ENCODE measurements at places on chromosomes 5 and 9.

- no peak for DNase-seq
These were observed 167.8 kb upstream of the CCNG1 start for GRCh38 chr5:163269624-163270023.

GRCh38 chr9:35295369-35296036, 133.7 kb downstream of the UNC13B start:
- DNase-seq = no peak

DNA sequence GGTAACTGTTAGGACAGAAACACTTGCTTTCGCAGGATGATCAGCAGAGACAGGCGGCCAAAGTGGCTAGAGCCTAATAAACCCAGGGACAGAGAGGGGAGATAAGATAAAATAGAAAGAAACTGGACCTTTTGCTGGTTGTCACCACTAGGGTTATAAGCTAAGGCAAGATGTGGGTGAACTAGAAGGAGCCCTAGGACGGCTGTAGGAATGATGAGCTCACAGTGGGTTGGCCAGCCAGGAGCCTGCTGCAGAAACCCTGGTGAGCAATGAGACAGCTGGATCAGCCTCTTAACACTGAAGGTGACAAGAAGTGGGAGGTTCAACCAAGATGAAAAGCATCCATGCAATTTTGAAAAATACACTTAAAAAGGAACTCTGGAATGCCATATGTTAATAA, 13.5 kb downstream of the CTNND2 start:
- no peak for DNase-seq

- DNase-seq = no peak
These were observed 312.1 kb downstream of the CDH12 start for GRCh38 chr5:22541037-22541436.

- DNase-seq = no peak
These were observed 2.7 kb upstream of the AGTPBP1 start for GRCh38 chr9:85744480-85744879.

GRCh38 chr9:133706307-133707050, 31.7 kb downstream of the SARDH start:
- no peak for DNase-seq

DNA sequence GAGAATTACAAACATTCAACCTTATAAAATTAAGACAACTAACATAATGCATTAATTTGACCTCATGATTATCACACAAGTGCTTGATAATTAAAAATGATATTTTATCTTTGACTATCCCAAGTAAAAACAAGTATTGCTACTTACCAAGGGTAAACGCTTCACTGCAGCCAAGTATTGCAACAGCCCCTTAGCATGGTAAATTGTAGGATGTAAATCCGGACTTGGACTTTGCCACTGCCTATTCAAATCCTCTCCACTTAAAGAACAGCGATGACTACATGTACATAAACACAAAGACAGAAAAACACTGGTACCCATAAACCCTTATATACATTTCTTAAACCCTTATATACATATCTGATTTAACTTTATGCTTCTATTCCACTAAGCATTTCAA, 155.1 kb downstream of the AGTPBP1 start:
- DNase-seq = no peak

DNA sequence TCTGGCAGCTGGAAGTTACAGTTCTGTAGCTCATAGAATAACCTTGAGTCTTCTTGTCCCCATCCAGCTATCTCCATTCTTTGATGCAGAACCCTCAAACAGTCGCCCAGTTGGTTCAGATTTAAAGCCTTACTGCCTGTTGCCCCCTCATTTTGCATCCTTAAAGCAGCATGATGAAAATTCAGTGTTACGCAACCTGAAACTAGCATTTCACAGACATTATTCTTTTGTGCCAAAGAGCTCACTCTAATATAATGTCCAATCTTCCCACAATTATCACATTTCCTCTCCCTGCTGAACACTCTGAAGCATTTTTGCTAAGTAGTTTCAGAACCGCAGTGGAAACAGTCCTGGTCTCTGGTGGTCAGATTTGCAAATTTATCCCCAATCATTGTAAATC, 318.0 kb downstream of the PSAT1 start:
- no peak for DNase-seq

GRCh38 chr5:155799308-155799707, 527.7 kb upstream of the SGCD start:
- DNase-seq = no peak

- no peak for DNase-seq
These were observed 84.4 kb downstream of the ADRB2 start for GRCh38 chr5:148910686-148911361.

- DNase-seq = no peak
These were observed 264.0 kb upstream of the MEF2C start for GRCh38 chr5:89147031-89147430.

DNA sequence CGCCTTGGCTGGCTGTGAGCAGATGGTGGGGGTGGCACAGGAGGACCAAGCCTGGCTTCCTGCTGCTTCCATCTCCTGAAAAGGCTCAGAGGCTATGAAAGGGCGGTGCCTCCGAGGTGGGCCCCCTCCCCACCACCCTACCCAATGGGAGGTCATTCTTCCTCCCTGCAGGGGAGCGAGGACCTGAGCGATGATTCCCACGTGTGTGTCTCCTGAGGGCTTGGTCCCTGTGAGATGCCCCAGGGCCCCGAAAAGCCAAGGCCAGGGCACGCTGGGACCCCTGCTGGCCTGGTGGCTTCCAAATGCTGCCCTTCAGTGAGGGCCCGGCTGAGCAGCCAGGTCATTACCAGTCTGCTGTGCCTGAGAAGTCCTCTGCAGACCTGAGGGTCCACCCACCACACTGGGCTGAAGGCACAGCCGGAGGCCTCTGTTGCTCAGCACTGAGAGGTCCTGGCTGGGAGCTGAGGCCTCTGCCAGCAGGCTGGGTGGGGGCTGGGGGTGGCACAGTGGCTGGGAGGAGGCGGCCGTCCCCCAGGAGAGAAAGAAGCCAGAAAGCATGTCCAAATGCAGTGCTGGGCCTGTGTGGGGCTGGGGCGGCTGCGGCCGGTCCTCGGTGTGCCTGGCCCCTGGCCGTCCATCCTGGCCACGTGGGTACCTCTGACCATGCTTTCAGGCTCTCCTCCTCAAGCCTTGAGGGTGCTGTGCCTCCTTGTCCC, 14.0 kb upstream of the SLC6A19 start:
- DNase-seq = no peak

- no peak for DNase-seq
These were observed 266.2 kb downstream of the TRIM32 start for GRCh38 chr9:116953271-116953670.

- DNase-seq = no peak
These were observed 58.3 kb upstream of the LHFPL2 start for GRCh38 chr5:78706825-78707224.

- no peak for DNase-seq
These were observed 312.1 kb upstream of the EFNA5 start for GRCh38 chr5:107982703-107983425.

DNA sequence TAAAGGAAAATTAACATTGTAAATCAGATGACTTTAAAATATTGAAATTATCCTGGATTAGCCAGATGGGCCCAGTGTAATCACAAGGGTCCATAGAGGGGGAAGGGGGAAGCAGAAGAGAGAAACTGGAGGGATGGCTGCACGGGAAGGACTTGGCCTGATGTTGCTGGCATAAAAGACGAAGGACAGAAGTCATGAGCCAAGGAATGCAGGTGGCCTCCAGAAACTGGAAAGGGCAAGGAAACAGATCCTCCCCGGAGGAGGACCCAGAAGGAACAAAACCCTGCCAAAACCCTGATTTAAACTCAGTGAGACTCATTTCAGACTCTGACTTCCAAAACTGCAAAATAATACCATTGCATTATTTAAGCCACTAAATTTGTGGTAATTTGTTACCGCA, 100.2 kb downstream of the ADAMTS2 start:
- no peak for DNase-seq

GRCh38 chr5:6638236-6638635, 5.0 kb downstream of the SRD5A1 start:
- no peak for DNase-seq

DNA sequence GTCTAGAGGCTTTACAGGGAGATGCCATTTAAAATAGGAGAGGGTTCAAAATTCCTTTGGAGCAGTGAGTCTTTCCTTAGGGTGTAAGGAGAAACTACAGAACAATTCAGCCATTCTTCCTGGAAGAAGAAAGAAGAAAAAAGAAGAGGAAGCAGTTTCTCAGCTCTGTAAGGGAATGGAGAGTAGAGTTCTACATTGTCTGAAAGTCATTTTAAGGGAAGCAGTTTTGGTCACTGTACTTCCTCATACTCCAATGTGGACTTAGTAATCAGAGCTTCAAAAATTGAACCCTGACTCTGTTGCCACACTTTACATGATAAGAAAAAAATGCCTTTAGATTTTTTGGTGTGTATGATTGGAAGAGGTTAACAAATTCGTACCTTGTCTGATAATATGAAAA, 122.4 kb downstream of the LRRC70 start:
- DNase-seq = no peak

GRCh38 chr5:68714810-68715209, 379.0 kb upstream of the SLC30A5 start:
- no peak for DNase-seq

DNA sequence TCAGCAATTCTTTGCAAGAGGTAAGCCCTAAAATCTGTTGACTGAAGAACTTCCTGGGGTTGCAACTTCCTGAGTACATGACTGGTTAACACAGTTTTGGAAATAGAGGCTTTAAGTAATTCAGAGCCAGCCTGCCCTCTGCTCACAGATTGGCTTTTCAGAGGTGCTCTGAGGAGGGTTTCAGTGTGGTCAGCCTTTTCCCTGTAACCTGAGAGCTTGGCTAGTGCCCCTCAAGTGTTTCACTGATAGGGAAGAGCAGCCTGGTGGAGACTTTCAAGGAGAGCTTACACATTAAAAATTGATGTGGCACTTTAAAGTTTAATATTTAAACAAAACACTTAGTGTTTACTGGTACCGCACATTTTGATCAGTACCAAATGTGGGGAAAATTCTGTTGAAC, 56.7 kb upstream of the FOXB2 start:
- DNase-seq = no peak

- DNase-seq = no peak
These were observed 7.1 kb downstream of the PLCXD3 start for GRCh38 chr5:41503310-41503709.

- no peak for DNase-seq
These were observed 15.0 kb upstream of the IL12B start for GRCh38 chr5:159345336-159345735.

GRCh38 chr5:34849253-34849652, 10.3 kb downstream of the TTC23L start:
- DNase-seq = no peak

- no peak for DNase-seq
These were observed 310.8 kb downstream of the DRD1 start for GRCh38 chr5:175133185-175133584.

DNA sequence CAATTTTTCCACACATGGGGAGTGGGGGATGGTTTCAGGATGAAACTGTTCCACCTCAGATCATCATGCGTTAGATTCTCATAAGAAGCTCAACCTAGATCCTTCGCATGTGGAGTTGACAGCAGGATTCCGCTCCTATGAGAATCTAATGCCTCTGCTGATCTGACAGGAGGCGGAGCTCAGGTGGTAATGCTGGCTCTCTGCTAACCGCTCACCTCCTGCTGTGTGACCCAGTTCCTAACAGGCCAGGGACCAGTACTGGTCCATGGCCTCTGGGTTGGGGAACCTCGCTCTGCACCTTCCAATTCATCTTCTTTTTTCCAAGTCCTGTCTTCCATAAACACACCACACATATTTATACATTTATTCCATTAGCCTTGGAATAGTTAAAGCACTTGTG, 33.0 kb downstream of the POU5F2 start:
- no peak for DNase-seq

- no peak for DNase-seq
These were observed 56.6 kb downstream of the CAMSAP1 start for GRCh38 chr9:135850737-135851136.

GRCh38 chr9:122134822-122135528, 24.6 kb downstream of the NDUFA8 start:
- DNase-seq = no peak

DNA sequence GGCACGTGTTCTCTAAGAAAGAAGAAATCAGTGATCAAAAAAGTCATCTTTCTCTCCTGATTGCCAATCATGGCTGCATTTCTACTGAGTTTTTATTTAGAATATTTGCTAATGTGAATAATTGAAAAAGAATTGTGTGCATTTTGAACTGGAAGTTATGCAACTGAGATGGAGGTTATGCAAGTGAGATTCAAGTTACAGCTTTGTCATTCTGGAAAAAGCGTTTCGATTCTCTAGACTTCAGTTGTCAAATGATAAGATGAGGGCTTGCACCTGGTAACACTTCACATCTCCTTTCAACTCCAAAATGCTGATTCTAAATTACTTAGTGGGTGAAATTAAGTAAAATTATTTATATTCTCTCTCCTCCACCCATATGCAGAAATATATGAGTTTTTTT, 36.4 kb downstream of the C6 start:
- DNase-seq = no peak

DNA sequence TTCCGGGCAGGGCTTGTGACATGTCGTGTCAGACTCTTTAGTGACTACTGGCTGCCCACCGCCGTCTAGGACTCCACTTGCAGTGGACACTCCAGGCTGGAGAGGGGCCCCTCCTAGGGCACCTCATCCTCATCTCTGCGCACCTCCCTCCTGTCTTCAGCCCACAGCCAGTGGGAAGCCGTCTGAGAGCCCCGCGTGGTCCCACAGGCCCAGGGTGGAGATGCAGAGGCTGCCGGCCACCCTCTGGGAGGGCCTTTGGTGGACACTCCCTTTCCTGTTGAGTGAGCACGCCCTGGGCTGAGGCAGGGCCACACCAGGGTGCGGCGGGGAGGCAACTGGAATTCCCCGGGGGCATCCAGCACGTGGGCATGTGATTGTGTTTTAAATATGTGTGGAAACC, 80.5 kb downstream of the IRX2 start:
- DNase-seq = no peak

DNA sequence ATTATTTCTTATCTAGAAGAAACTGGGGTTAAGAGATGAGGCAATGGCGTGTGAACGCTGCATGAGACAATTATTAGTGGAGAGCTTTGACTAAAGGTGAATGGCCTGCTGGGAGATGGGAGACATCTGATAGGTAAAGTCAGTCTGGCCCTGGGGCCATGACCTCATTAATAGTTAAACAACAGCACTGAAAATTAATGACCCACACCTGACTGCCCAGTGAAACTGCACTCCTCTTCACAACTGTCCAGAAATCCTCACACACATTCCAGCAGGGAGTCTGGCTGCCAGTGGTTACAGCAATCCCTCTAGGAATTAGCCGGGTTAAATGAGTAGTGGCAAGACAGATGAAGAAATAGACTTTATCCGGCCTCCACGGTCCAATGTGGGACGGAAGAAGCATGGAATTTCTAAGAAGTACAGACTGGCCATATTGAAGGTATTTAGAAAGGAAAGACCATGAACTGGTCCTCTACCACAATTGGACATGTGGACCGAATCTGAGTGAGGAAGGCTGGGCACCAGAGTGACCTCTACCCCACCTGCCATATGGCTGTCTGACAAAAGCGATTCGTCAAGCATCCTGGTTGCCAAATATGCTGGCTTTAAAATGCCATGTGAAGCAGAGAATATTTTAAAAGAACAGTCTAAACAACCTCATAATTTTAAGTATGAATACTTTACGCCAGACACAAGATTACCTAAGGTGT, 138.4 kb downstream of the EFNA5 start:
- no peak for DNase-seq

GRCh38 chr9:36158917-36159316, 10.3 kb upstream of the CCIN start:
- no peak for DNase-seq
